ENCODE measurements at places on chromosomes 7 and 10.

DNA sequence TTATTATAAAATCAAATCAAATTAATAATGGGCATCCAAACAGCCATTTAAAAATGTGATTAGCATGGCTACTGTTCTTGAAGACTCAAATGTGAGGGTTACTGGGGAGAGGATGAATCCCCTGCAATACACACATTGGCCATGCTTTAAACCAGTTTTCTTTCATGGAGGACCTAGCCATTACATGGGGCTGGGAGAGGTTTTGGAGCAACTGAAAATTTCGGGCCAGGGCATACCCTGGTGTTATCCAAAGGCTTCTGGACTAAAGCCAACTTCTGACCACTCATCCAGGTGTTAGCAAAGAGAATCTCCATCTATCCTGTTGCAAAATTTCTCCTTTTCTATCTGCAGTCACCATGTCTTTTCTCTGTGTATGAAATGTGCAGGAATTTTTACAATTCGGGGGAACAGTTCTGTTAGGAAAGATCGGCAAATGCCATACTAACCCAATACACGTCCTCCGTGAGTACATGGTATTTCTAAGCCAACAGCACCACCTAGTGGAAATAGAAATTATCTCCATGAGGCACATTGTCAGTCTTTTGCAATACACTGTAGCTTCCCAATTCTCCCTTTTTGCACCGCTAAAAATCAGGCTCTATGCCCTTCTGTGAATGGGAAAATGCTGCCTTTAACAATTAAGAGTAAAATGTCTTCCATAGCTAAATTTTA, 47.0 kb upstream of the ZNF107 start:
- DNase-seq: no peak

DNA sequence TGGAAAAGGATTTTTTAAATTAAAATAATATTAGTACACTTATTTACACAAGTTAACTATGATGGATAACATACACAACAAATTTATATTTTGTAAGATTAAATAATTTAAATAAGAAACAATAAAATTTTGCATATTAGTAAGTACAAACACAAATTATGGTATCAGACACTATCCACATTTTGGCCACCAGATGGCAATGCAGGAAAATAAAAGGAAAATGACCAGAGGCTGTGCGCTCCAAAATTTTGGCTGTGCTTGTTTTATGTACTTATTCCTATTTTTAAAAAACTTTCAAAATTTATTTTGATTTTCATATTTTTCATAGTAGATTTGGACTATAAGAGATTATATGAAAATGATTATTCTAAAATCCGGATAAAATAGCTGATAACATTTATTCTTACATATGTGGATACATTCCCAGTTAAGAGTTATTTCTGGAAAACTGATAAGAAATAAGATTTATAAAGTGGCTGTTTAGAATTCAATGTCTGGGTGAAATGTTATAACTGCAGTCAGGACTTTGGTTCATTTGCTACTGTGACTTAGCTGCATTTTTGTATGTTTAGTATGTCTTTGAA, 274.7 kb upstream of the HGF start:
- no peak for DNase-seq

GRCh38 chr10:109737009-109737408, 186.3 kb downstream of the XPNPEP1 start:
- DNase-seq: no peak

GRCh38 chr10:92619368-92619767, 26.4 kb downstream of the KIF11 start:
- DNase-seq: no peak

DNA sequence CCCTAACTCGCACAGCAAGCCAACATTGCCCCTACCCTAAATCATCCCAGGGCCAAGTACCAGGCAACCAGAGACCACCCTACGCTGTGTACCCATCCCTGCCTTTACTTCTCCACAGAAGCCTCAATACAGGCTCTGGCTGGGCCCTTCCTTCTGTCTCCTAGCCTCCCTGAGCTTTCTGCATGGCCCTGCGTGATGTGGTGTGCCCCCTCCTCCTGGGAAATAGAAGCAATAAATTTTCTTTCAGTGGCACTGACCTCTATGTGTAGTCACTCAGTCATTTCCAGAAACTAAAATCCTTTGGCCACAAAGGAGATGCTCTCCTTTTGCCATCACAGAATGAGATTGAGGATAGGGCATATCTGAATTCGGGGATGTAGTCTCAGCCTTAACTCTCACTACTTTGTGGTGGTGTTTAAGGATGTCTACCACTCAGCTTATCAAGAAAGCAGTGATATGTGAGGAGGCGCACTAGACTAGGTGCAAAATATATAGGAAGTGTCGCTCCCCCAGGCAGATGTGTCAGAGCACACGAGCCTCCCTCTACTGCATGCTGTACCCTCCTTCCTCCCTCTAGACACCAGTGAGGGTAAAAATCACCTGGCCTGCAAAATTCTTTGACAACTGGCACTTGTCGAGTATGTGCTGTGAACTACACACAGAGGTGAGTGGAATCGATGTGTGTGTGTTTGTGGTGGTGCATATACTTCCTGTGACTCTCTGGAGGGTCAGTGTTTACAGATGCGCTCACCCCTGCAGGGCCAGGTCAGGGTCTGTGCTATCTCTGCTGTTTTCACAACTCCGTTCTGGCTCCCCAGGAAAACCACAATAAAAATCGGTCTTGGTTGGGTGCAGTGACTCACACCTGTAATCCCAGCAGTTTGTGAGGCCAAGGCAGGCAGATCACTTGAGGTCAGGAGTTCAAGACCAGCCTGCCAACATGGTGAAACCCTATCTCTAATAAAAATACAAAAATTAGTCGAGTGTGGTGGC, 825.9 kb upstream of the IGFBP3 start:
- DNase-seq: no peak

- no peak for DNase-seq
These were observed 5.6 kb downstream of the BZW2 start for GRCh38 chr7:16651396-16652239.

GRCh38 chr7:128214463-128214862, 26.6 kb upstream of the LEP start:
- DNase-seq: no peak

DNA sequence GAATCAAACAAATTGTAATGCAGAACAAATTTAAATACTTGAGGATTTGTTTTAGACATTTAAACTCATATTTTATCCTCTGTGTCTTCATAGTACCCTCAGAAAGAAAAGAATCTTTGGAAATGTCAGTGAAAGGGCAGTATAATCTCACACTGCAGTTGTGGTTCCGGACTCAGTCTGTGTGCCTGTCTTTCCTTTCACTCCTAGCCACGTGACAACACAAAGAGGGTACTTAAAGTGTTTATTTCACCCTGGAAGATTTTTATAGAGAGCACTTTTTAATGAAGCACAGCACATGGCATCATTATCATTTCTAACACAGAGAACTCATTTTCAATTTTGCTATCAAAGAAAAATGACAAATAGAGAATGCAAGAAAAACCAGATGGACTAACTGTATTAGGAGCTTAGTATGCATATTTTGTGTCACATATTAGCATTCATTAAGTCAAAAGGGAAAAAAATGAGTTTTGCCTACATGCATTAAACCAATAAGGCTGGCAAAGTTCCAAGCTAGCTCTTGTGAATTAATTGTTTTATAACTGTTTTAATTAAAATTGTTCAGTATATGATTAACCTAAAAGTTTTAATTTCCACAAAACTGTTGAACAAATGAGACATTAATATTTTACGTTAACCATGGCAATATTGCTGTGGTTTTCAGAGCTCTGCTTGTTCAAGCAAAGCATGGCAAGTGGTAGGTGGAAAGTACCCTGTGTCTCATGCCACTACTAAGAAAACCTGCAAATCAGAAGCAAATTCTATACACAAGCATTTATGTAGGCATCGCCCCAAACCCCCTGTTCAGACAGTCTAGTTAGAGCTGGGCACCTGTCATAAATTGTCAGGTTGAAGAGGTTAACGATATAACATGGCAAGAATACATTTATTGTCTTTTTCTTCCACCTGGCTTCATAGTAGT, 65.9 kb downstream of the AUTS2 start:
- DNase-seq: no peak

DNA sequence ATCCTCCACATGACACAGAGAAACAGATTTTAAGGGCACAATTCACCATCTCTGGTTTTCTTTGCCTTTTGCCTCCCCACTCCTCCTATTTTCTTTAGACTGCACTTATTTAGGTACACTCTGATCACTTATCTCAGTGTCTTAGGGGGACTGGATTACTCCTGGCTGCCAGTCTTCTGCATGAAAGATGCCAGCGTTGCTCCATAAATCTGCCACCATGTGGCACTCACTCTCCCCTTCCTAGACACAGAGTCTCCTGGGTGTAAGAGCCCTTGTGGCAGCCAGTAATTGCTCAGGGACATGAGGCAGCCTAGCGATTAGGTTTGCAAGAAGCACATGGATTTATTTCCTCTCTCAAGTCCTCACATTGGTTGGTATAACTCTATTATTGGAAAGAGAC, 34.5 kb upstream of the RBM20 start:
- no peak for DNase-seq

- DNase-seq: no peak
These were observed 59.0 kb upstream of the FGL2 start for GRCh38 chr7:77258593-77258992.

DNA sequence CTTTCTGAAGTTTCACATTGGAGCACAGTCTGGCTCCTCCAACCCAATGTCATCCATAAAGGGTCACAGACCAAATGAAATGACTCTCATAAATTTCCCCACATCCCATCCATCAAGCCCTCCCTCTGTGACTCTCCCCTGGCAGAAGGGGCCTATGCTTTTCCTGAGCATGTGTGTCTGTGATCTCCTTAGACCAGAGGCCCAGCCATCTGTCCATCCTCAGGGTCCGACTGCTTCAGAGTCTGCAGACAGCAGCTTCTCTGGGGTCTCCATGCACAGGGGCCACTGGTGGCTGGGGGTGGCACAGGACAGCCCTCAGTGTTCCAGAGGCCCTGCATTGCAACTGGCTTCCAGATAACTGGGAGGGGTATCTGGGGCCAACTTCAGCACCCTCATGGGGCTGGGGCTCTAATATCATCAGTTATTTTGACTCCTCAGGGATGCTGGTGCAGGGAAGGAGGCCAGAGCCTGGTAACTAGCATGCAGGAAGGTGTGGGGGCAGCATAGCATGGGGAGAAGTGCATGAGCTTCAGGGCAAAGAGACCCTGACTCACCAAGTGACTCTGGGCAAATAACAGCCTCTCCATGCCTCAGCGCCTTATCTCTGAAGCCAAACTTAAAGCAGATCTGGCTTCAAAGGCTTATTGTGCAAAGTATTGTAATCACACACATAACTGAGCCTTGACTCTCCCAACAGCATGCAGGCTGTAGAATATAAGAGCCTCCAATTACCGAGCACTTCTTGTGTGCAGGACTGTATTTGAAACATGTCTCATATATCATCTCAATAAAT, 266.9 kb downstream of the GRID1 start:
- DNase-seq: no peak

DNA sequence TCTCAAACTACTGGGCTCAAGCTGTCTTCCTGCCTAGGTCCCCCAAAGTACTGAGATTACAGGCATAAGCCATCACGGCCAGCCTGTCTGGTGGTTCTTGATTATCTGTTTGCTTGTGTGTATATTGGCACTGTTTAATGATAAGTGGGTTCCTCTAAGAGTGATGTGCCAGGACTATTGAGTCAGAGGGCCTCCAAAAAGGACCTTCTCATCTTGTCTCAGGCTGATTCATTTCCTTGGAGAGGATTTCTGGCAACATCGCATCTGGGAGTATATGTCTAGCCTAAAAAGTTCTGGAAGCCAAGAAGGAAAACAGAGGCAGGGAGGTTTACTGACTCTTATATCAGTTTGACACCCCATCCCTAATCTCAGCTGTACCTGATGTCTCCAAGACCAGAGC, 27.1 kb upstream of the AKAP9 start:
- no peak for DNase-seq

DNA sequence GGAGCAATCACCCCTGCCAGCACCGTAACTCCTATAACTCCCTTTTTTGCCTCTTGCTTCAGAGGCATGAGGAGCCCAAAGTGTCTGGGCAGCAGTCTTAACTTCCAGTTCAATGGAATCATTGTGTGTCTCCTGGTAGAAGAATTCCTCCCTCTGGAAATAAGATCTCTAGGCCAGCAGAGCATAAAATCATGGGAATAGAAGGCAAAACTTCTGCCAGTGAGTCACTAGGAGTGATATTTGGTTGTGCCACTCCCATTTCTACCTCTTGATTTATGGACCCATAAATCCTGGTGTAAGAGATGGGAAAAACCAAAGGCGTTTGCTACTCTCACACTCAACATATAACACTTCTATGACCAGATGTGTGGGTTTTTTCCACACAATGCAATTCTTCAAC, 104.9 kb upstream of the FAM180A start:
- no peak for DNase-seq

DNA sequence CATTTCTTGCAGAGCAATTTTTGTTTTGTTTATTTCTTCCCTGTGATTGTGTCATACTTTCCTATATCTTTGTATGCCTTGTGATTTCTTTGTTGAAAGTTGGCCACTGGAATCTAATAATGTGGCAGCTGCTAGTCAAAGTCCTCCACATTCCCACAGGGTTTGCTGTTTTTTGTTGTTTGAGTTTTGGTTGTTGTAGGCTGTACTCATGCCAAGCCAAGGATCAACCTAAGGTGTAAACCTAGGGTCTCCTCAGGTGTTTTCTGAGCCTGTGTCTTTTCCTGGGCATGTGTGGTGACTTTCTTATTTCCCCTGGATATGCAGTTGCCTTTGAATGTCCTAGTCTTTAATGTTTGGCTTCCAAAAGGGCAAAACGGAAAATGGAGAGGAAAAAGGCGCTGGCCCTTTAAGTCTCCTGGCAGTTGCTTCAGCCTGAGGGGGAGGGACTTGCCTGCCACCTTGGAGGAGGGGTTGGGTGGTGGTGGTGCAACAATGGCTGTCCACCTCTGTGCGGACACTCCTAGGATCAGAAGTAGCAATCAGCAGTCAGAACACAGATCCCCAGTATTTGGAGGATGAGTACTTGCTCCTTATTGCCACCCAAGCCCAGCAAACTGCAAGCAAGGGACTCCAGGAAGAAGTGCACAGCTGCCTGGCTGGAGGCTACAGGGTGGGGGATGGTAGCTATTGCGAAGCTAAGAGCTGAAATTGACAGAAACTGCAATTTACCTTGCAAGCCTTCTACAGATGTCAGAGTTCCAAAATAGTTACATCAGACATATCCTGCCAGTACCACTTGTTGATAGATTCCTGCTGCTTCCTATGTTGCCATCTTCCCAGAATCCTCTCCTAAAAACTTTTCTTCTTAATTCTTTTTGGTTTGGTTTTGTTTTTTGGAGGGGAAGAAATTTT, 5.6 kb upstream of the ZNF518A start:
- DNase-seq: no peak

- no peak for DNase-seq
These were observed 20.5 kb upstream of the DNAJB12 start for GRCh38 chr10:72375173-72375572.

DNA sequence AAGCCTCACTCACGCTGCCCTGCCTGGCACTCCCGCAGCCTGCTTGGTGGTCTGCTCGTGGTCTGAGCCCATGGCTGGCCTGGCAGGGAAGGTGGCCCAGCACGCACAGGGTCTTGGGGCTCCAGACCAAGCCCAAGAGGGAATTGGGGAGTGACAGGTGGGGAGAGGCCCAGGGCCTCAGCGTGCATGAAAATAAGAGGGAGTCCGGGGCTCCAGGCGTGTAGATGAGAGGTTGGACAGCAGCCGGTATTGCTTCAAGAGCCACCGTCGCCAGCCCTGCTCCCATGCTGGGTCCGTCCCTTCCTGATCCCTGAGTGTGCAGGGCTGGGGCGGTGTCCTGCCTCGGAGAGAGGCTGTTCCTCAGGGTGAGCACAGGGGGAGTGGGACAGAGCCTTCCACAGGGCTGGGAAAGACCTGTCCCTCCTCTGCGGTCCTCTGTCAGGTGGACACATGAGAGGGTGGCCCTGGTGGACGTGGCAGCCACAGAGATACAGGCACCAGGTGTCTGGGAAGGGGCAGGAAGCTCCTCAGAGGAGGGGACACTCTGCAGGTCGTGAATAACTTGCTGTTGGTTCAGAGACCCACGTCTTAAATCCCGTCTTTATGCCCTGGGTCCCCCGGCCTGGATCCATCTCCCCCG, 113.1 kb downstream of the INPP5A start:
- DNase-seq: no peak
